ENCODE measurements at places on chromosomes 3 and 15. TPM values are rescaled to one million over a fixed set of nuclear protein-coding genes. Genes with fewer than 3 reads are reported as not detected.
A peak's percentile ranks its signal among the peaks of the same experiment; 100 is the strongest.

Gene LRRC34
- total RNA-seq, result 0.71 TPM

Gene SYNM
- total RNA-seq, result 1.9 TPM

Gene SLC35G2
- 54.6 TPM for total RNA-seq

DNA sequence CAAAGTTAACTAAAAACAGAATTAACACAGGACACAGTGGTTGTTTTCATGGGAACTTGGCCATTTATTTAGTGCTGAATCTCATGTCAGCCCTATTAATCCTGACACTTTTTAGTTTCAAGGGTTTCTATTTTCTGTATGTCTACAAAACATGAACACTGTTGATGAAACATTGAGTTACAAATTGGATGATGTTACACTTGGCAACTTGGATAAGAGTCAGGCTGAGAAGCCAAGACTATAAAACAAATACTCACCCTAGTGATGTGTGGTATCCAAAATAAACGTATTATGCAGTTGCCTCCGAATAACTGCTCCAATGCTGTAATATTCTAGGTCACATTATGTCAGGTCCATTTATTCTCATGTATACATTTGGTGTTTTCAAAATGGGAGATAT, 349.6 kb downstream of the ZIC1 start:
- peak; percentile 4 for DNase-seq

DNA sequence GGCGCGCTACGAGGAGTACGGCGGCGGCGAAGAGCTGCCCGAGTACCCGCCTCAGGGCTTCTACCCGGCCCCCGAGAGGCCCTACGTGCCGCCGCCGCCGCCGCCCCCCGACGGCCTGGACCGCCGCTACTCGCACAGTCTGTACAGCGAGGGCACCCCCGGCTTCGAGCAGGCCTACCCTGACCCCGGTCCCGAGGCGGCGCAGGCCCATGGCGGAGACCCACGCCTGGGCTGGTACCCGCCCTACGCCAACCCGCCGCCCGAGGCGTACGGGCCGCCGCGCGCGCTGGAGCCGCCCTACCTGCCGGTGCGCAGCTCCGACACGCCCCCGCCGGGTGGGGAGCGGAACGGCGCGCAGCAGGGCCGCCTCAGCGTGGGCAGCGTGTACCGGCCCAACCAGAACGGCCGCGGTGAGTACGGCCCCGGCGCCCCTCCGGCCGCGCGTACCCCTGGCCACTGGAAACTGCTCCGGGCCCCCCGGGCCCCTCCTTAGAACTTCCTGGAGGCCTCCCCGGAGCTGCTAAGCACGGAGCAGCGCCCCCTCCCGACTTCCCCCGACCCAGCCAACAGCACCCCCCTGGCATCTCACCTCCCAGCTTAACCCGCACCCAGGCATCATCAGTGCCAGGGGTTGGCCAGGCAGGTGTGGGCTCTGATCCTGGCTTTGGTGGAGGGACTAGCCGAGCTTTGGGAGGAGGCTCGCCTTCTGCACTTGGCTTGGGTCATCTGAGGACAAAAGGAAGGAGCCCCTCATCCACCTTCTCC, 1.4 kb downstream of the LOXL1 start:
- DNase-seq, result peak; percentile 58

GRCh38 chr15:40309344-40309862, 1.7 kb upstream of the PLCB2 start:
- no peak for DNase-seq

DNA sequence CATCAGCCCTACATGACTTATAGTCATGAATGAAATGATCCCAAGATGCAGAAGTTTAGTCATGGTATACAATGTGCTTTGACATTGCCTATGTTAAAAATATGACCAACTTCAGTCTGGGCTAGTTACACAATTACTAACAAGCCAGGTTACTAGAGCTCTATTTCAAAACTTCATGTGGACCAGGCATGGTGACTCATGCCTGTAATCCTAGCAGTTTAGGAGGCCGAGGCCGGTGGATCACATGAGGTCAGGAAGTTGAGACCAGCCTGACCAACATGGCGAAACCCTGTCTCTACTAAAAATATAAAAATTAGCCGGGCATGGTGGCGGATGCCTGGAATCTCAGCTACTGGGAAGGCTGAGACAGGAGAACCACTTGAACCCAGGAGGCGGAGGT, 613.0 kb downstream of the CADM2 start:
- DNase-seq, result peak; percentile 3

DNA sequence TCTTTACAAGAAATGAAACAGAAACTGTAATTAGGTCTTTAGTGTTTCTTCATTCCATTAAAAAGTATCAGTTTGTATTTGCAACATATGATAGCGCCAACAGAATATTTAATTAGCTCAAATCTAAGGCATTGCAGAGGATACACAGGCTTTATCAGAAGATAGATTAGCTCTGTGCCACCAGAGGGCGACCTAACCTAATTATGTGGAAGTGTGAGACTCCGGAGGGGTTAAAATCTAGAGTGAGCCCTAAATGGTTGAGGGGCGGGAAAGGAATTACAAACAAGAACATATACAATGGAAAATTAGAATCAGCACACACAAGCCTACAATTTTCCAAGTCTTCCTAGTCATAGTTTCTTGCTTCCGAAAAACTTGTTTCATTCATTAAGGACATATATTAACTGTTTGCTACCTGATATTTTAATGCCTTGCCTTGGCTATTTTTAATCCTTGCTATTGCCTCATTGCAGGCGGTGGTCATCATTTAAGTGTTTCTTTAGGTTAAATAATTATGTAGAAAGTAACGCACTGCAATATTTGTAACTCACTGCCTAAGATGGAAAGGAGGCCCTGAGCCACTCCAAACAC, 18.0 kb upstream of the RYR3 start:
- DNase-seq, result peak; percentile 63
